NCI-H1105 treated with DMSO at 0.1 percent for 48 hours (cell line): ENCODE measurements at places on chromosomes 6 and 20.
A peak's percentile ranks its signal among the peaks of the same experiment; 100 is the strongest.

- DNase-seq = no peak
These were observed 76.7 kb upstream of the FABP7 start for GRCh38 chr6:122702841-122703240.

DNA sequence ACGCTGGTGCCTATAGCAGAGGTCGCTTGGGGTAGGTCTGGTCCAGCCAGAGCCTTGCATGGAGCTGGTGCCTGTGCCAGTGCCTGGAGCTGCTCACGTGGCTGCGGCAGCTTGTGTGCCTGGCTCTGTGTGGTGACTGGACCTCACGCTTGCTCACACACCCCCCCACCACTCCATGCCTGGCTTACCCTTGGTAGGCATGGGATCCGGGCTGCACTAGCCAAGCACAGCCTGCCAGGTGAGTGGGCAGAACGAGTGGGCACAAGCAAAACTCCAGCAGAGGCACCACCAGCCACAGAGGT is 13.0 kb upstream of the DBNDD2 start:
- DNase-seq = no peak

GRCh38 chr6:170231293-170232185 is 59.3 kb downstream of the DLL1 start:
- no peak for DNase-seq

GRCh38 chr20:53335555-53335954 is 258.1 kb downstream of the ZNF217 start:
- DNase-seq = no peak

- peak; percentile 75 for DNase-seq
These were observed 632.7 kb downstream of the RFPL4B start for GRCh38 chr6:112979830-112980229.

DNA sequence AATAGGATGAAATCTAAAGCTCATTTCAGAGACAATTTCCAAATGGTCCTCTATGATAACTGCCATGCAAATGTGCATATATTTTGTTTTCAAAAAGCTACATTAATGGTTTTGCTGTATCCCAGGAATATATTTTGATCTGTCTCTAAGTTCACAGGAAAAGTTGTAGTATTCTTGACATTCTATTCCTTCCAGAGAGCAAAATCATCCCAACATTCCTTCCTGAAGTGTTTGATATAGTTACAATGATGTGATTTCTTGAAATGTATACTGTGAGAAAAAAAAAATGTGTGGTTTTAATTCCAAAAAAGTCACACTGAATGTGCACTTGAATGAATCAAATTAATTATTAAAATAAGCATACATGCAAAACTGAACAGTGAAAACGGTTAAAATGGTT is 996.0 kb upstream of the CITED2 start:
- DNase-seq = no peak

GRCh38 chr6:68559716-68560115 is 75.4 kb upstream of the ADGRB3 start:
- peak; percentile 95 for DNase-seq

DNA sequence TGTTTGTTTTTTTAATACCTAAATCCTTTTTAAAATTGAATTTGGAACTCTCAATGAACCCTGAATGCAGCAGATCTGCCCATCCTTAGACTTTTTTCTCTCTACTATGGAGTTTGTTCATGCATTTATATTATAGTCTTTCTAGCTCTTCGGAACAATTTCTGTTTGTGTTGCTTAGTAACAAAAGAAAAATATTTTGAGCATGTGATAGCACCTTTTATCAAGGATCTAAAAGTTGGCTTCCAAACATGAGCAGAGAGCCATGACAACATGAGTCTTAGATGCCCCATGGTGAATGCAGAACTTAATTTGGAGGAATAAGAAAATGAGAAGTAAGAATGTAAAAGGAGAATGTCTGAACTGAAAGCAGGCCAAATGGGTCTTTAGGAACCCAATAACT is 133.7 kb downstream of the EDN1 start:
- DNase-seq = no peak

DNA sequence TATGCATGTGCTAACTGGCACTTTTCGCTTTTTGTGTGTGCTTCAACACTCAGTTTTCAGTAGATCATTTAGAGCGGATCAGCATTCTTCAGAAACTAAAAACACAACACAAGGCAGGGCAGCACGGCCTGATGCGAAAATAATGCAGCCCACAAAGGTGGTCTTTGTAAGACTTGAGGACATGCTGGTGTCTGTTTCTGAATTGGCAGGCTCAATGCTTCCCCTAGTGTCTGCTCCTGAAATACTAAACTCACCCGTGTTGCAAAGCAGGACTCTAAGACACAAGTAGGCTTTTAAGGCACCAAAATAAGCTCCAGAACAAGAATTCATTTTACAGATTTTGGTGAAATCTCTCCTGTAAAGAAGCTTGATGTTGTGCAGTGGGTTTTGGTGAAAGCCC is 676.5 kb downstream of the TENT5A start:
- peak; percentile 10 for DNase-seq

DNA sequence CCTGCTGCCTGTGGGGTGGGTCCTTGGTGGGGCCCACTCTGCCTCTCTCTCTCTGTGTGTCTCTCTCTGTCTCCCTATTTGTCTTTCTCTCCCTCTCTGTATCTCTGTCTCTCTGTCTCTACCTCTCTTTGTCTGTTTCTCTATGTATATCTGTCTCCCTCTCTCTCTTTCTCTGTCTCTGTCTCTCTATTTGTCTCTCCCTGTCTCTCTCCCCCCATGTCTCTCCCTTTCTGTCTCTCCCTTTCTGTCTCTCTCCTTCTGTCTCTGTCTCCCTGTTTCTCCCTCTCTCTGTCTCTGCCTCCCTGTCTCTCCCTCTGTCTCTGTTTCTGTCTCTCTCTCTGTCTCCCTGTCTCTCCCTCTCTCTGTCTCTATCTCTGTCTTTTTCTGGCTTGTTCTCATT is 353.2 kb downstream of the CDH4 start:
- no peak for DNase-seq

DNA sequence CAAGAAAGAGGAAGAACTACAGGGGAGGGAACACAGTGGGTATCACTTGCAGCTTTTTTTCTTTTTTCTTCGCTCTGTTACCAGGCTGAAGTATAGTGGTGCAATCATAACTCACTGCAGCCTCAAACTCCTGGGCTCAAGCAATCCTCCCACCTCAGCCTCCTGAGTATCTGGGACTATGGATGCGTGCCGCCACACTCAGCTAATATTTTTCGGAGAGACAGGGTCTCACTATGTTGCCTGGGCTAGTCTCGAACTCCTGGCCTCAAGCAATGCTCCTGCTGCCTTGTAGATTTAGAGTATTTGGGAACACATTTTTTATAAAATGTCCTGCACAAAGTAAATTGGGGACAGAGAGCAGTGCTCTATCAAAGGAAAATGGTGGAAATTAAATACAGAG is 28.3 kb downstream of the PARD6B start:
- no peak for DNase-seq

GRCh38 chr6:88238901-88239300 is 72.8 kb upstream of the CNR1 start:
- no peak for DNase-seq

GRCh38 chr6:52512199-52512598 is 64.7 kb downstream of the TRAM2 start:
- DNase-seq = no peak

GRCh38 chr20:49424536-49424935 is 57.9 kb downstream of the KCNB1 start:
- DNase-seq = peak; percentile 41

GRCh38 chr6:44666324-44666723 is 278.8 kb downstream of the CDC5L start:
- DNase-seq = no peak

GRCh38 chr6:157272866-157273755 is 50.2 kb downstream of the TMEM242 start:
- peak; percentile 28 for DNase-seq

DNA sequence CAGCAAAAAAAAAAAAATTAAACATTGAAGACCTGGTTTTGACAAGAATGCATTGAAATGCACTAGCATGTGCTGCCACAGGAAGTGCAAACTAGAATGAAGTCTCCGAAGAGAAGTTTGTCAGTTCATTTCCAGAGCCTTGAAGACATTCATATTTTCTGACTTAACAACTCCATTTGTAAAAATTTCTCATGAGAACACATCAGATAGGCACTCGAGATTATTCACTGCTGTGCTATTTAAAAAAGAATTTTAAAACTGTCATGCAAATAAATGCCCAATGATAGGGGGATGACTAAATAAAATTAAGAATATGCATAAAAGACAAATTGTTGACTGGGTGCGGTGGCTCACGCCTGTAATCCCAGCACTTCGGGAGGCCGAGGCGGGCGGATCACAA is 394.6 kb upstream of the JARID2 start:
- no peak for DNase-seq

GRCh38 chr6:29107758-29108157 is at the start of gene OR2J3:
Gene OR2J3 (plus strand): TSS chr6:29108058. CDS start chr6:29111891, 3,833 bp downstream.
- DNase-seq = no peak

DNA sequence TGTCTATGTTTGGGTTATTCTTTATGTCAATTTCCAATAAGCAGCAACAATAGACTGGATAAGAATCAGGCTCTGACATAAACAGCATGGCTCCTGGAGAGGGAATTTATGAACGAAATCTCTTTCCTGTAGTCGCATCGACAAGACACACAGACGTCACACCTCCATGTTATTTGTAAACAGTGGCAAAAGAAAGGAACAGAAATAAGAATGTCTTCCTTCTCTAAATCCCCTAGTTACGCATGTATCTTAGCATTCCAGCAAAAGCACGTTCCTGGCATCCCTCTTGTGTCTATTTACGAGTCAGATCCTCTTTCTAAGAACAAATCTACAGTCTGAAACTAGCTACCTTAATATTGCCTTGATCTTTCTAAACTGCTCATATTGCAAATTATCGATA is 559.1 kb upstream of the JAG1 start:
- DNase-seq = no peak

DNA sequence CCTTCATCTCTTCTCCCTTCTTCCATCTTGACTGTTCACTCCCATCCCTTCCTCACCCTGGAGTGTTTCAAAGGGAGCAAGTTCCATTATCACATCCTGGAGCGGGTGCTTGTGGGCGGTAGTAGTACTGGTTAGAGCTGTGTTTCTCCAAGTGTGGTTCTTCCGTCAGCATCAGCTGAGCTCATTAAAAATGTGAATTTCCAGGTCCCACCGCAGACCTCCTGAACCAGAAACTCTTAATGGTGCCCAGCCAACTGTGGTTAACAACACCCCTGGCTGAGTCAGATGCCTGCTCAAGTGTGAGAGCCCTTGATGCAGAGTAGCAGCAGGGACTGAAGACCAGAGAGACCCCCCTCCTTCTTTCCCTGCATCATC is 24.4 kb downstream of the ANGPT4 start:
- DNase-seq = no peak

GRCh38 chr6:12804952-12805645 is 88.5 kb downstream of the PHACTR1 start:
- no peak for DNase-seq

DNA sequence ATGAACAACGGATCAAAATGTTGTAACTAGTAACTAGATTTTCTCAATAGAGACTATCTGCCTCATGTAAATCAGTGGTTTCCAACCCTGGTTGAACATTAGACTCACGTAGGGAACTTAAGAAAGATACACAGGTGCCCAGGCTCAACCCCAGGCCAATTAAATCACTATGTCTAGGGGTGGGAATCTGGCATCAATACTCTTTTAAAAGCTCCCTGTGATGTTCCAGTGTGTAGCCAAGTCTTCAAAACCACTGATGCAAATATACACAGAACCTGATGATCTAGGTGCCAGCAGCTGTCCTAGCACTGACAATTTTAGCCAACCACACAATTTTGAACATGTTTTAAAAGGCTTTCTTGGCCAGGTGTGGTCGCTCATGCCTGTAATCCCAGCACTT is 128.7 kb downstream of the TBC1D32 start:
- DNase-seq = no peak

- DNase-seq = no peak
These were observed 105.0 kb downstream of the PREX1 start for GRCh38 chr20:48722737-48723191.

GRCh38 chr6:122810189-122810588 is 21.1 kb downstream of the SMPDL3A start:
- DNase-seq = no peak

GRCh38 chr20:13493143-13493542 is 145.6 kb downstream of the TASP1 start:
- no peak for DNase-seq

- no peak for DNase-seq
These were observed 66.5 kb downstream of the KCNS1 start for GRCh38 chr20:45034436-45034835.

- DNase-seq = peak; percentile 8
These were observed at the start of gene VSTM2L for GRCh38 chr20:37902504-37903313. Gene VSTM2L (plus strand): TSS chr20:37903127. CDS start chr20:37903351, 224 bp downstream.

DNA sequence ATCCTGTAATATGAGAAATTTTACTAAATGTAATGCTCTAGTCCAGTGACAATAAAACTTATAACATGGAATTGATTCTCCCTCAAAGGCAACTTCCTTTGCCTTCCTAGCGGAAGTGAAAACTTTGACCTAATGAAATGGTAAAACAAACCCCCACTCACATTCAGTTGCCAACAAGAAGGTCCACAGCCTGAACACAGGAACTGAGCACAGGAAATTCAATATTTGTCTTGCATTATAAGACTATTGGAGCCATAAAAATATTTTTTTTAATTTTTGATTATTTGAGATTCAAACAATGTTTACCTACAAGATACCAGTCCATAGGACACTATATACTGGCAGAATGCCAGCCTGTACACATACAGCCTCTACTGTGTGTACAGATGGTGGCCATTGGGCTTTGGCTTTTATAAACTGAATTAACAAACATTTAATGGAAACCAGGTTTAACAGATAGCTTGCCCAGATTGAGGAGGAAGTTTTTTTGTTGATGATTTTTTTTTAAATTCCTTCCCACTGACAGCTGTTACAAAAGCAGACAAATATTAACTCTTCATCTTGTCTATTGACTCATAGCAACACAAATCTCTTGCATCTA is 481.5 kb upstream of the JAG1 start:
- DNase-seq = peak; percentile 22

GRCh38 chr6:167965592-167966539 is 31.6 kb upstream of the KIF25 start:
- DNase-seq = no peak

DNA sequence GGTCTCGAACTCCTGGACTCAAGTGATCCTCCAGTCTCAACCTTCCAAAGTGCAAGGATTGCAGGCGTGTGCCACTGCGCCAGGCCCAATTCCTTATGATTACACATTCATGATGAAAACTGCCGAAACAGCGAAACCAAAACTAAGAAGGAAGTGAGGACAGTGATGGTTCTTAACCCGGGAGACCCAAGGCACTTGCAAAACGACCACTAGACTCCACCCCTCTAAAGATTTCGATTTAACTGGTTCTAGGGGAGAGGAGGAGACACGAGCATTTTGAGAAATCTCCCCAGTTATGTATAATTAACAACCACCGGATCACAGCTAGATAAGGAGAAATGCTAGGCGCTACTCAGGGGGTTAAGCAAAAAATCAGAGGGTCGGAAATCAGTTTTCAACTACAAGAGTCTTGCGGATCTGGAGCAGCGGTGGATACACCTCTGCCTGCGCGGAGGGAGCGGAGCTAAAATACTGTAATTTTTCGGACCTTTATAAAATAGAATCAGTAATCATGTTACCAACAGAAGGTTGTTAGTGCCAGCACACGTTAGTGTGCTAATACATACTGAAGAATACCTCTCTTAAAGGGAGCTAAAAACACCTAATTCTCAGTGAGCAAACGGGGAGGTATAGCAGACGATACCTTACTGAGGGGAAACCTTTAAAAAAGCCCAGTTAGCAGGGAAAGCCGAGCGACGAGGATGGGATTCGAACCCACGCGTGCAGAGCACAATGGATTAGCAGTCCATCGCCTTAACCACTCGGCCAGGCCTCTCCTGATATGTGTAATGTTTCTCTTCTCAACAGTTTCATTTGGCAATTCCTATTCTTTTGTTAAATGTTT is 60.0 kb upstream of the BTN3A2 start:
- DNase-seq = no peak

- no peak for DNase-seq
These were observed 5.3 kb upstream of the BPIFB1 start for GRCh38 chr20:33277471-33278441.
